ENCODE measurements at places on chromosomes 6 and 20.

GRCh38 chr20:32035426-32035779 lies 16.6 kb upstream of the HCK start:
- no peak for DNase-seq

DNA sequence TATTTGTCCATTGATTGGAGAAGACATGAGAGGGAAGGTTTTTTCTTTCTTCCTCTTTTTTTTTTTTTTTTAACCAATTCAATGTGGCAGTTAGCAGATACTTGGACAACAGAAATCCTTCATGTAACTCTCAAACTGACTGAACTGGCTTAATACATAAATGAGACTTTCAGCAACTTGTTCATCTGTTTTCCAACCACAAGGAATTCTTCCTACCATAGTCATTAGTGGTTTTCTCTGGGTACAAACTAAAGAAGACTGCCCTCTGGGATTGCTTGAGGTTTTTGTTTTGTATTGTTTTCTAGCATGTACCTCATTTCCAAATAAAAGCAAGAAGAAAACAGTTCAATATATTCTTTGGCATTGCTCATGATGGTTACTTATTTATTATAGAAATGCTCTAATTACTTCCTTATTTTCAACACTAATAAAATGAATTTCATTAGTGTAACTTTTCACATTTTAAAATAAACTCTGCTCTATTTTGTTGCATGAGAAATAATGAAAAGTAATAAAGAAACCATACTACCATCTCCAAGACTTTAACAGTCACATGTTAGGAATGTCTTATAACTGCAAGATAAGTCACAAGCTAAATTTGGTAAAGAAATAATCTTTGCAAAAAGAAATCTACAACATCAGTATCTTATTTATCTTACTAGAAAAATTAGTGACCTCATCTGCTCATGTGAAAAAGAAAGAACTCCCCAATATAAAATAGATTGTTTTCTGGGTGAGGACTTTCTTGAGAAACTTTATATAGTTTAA lies 52.0 kb downstream of the ME1 start:
- DNase-seq: no peak

- DNase-seq: no peak
These were observed 12.5 kb upstream of the THBD start for GRCh38 chr20:23061734-23062561.

DNA sequence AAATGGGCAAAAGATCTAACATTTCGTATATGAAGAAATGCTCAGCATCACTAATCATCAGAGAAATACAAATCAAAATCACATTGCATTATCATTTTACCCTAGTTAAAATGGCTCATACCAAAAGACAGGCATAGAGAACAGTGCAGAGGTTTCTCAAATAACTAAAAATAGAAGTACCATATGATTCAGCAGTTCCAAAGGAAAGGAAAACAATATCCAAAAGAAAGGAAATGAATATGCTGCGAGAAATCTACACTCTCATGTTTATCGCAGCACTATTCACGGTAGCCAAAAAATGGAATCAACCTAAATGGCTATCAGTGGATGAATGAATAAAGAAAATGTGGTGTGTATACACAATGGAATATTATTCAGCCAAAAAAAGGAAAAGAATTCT lies 63.5 kb downstream of the VTA1 start:
- DNase-seq: no peak

GRCh38 chr20:19317237-19318069 lies 105.0 kb downstream of the SLC24A3 start:
- DNase-seq: no peak

DNA sequence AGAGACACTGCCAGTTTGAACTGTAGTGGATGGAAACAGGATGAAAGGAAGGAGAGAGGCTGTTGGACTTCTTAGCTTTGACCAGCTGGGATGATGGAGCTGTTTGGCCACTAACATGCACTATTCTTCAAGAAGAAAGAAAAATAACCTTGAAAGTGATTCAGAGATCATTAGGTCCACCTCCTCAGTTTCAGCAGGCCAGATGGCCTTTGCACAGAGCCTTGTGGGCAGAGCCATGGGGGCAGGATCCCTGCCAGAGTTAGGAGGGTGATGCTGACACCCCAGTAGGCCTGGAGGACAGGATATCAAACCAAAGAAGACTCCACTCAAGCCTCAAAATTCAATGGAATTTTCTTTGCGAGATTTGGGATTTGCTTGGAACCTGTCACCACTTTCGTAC lies 74.5 kb upstream of the TMEM181 start:
- DNase-seq: no peak

- DNase-seq: no peak
These were observed 213.1 kb downstream of the RNF144B start for GRCh38 chr6:18600255-18600654.

DNA sequence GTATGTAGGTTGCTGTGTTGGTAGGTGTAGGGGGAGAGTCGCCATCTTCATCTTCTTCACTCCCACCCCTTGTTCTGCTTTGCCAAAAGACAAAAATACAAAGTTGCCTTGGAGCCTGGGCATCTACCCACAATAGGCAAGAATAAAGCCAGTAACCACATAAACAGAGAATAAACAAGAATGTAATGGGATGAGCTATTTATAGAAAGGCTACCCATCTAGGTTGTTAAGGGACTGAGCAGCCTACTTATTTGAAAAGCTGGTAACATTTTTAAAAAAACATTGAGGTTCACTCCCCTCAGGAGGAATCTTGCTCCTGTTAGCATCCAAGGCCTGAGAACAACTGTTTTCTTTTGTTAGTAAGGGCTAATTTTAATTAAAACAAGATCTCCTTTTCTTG lies 301.4 kb upstream of the STXBP5 start:
- DNase-seq: no peak

DNA sequence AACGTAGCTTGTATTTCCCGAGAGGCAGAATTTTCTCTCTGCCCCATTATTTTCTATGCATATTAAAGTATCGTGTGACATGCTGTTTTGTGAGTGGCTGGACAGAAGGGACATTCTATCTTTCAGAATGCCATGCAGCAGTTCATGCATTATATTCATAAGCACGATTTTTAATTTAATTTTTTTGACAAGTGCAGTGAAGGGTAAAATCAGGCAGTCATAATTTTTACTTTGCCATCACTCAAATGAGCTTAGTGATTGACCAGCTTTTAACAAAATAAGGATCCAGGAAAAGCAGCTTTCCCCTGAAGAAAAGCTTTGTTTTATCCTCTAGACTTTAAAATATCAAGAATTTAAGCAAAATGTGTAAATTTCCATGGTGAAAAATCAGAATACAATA lies 673.3 kb downstream of the KIF16B start:
- DNase-seq: no peak

DNA sequence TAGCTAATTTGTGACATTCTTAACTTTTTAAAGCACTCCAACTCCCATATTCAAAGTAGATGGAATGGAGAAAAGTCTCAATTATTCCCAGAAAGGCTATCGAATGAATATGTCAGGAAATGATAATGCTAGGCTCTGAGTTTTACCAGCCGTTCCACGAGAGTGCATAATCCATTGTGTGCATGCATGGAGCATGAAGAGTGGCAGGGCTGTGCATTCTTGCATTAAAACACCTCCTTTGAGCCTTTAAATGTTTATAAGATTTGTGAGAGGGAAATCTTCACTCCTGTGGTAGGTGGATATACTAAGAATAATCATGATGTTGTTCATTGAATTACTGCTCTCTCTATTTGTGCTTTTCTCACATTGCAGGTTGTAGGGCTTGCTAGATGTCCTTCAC lies 178.3 kb downstream of the CARMIL1 start:
- no peak for DNase-seq

DNA sequence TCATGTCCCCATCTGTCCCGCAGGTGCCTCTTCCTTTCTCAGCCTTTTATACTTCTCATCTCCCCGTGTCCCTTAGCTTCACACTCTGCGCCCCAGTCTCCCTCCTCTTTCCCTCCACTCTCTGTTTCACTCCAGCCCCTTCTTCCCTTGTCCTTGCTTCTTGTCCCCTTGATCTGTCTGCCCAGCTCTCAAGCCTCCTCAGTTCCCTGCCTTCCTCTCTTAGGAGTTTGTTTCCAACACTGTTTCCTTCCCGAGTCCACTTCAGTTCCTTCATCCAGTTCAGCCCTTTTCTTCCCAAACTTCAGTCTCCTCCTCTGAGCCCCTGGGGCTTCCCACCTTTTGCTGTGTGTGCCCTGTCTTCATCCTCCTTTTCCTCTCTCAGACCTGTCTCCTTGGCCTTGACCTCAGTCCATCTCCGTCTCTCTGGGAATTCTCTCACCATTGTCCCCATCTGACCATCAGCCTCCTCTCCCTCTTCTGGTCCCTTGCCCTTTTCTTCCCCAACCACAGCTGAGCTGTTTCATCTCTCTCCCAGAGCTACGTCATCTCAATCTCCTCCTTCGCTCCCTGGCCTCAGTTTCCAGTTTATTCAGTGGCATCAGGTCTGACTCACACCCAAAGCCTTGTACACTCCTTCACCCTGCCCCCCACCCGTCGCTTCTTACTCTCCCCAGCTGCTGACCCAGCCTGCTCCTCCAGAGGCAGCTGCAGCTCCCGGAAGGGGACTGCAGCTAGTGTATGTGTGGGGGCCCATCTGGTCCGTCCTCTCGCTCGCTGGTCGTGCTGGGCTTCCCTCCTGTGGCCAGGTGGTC lies 2.7 kb upstream of the DDR1 start:
- DNase-seq: no peak

- DNase-seq: no peak
These were observed 62.2 kb downstream of the MYLK4 start for GRCh38 chr6:2688401-2689064.

DNA sequence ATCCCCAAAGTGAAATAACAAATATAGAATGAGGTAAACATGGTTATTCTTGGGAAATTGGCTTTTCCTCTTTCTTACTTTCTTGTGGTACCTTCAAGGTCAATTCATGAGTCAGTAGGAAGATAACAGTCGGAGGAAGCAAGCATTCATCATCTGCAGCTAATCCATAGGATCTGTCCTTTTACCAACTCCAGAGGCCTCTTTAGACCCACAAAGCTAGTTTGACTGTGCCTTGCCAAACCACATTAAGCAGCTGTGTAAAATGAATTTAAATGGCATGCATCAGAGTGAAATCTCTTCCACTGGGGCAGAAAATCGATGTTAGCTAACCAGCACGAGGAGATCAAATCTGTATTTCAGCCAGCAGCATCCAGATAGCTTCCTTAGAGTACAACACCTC lies 171.3 kb downstream of the TMEM242 start:
- no peak for DNase-seq

DNA sequence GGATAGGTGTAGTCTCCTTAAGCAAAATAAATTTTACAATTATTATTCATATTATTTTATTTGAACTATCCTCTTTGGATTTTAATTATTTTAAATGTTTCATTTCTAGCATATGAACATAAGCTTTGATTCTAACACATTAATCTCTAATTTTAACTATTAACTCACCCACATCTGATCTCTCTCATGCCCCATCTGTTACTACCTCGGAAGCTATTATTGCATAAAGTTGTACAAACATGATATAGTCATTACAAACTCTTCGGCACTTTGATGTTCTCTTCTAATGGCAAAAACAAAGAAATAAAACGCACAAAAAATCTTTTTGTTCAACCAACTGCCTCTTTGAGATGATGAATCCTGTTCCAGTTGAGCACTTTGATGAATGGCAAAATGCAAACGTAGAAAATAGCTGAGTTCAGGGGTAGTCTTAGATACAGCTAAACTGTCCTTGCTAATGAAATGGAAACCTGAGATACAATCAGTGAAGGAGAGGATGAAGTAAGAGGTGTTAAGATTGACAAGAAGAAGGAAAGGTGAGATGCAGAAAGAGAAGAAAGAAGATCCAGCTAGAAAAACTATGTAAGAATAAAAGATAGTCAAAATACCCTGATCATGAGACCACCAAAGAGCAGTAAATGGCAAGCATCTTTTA lies 41.1 kb downstream of the EPM2A start:
- DNase-seq: no peak

DNA sequence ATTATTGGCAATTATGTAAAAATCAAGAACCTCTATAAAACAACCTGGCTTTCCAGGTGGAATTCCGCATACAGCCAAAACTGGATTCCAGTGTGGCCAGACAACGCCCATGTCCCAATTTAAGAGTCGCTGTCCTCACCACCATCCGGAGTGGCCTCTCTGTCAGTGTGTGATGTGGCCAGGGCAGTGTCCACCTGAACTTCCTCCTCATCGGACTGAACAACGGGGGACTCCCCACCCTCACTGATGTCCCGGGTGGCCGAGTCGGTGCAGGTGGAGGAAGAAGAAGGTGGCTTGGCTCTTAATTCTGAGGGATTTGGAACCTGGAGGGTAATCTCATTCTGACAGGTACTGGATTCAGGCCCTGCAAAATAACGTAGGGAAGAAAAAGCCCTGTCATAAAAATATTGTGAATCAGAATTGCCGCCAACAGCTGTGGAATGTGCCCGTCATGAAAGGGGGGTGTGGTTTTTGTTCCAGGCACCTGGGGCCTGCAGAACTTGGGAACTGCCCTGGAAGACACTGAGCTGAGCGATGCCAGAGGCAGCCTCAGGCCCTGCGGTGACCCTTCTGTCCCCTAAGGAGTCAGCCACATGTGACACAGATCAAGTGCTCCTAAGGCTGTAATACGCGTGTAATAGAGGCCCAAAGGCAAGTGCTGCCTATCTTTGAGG lies 139.8 kb downstream of the DTNBP1 start:
- no peak for DNase-seq

DNA sequence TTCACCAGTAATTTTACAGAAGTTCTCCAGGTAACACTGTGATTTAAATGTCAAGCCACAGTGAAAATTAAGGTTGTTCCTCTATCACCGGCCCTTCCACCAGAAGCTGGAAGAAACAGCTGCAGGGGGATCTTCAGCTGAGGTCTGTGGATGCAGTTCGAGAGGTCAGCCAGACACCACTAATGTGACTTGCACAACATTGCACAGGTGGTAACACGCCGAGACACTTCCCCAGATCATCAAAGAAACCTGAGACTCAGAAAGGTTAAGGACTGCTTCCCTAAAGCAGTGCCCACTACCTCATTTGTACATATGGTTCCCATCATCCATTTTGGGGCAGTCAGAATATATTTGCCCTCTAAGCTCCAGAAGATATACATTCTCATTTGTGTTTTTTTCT lies 8.1 kb upstream of the SERPINB9 start:
- DNase-seq: no peak

DNA sequence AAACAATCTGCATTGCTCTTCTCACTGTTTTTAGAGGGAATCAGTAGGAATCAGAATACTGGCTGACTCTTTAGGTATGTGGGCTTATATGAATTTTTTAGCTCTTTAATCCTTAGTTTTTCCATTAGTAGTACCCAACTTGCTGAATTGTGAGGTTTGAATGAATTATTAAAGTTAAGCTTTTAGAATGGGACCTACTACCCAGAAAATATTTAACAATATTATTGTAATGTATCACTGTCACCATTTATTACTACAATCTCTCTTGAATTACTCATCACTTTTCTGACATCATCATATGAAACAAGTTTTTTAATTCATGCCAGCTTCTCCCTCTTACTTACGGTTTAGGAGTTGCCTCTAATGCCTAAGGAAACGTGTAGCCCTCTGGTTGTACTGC lies 212.7 kb downstream of the BCKDHB start:
- DNase-seq: no peak

DNA sequence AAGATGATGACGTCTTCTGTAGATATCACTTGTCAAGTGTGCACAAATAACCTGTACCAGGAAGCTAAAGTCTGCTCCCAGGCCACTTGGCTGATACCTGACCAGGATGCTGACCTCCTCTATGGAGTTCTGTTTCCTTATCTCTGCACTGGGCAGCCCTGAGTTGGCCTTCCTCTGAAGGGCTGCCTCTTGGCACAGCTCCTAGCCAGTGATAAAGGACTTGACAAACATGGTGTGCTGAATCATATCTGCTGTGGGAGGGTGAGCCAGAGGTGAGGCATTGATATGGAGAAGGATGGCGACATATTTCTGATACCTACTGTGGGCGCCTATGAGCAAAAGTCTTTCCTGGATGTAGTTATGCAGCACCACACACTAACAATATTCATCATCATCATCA lies 32.8 kb upstream of the FOXA2 start:
- no peak for DNase-seq

All from cortex of kidney (tissue), 1 donor.